ENCODE measurements at places on chromosomes 4 and X.

DNA sequence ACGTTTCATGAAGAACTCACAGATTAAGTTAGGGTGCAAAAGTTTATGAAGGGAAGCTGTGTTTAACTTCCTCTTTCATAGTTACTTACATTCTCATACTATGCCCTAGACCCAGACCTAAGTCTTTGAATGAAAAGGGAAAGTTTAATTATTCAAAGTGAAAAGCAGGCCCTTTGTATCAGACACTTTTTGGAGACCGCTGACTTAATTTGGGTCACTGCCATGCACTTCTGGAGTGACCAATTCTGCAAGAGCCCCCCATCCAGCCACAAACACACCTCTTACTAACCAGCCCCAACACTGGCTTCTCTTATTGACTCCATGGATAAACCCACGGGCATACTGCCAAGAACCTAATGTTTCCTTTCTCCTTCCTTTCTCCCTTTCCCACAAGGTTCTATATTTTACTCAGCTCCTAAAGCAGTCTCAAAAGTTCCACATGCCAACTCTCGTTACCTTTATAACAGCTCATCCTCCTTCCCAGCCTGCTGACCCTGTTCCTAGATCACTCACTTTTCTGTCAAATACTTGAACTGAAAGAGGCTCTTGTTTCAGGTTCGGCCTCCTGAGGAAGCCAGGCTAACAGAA is 34.5 kb downstream of the ABCE1 start:
- DNase-seq: no peak

GRCh38 chr4:143399113-143399949 is 62.7 kb downstream of the GAB1 start:
- DNase-seq: no peak

GRCh38 chr4:69760455-69760854 is at the start of gene SULT1B1:
Gene SULT1B1, minus strand, starts transcription at chr4:69760620. Its CDS starts 5,403 bp downstream, at chr4:69755217.
- no peak for DNase-seq

DNA sequence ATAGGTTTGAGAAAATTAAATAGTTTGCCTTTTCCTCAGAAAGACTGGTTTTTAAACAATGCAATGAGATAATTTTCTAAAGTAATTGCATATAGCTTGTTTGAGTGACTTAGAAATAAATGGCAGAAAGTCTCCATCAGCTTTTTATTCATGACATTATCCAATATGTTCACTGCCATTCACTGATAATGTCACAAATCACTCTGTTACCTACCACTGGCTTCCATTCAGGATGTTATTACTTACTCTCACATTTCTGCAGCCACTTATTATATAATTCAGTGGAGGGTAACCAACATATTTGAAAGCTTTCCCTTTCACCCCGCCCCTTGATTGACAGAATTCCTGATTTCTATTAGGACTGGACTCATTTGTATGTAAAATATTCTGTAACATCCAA is 1583.5 kb downstream of the PCDH18 start:
- no peak for DNase-seq

DNA sequence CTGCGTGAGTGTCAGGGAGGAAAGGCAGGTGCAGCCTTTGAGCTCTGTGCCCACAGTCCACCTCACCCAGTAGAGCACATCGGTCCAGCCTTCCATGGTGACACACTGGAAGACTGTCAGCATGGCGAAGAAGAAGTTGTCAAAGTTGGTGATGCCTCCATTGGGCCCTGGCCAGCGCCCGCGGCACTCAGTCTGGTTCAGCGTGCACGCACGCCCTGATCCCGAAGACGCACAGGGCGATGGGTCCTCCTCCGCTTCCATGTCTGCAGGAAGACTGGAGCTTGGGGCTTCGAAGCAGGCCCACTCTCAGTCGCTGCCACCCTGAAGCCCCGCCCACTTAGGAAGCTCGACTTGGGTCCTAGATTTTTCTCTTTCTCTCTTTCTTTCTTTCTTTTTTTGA is 5.0 kb downstream of the CACNA1F start:
- no peak for DNase-seq

DNA sequence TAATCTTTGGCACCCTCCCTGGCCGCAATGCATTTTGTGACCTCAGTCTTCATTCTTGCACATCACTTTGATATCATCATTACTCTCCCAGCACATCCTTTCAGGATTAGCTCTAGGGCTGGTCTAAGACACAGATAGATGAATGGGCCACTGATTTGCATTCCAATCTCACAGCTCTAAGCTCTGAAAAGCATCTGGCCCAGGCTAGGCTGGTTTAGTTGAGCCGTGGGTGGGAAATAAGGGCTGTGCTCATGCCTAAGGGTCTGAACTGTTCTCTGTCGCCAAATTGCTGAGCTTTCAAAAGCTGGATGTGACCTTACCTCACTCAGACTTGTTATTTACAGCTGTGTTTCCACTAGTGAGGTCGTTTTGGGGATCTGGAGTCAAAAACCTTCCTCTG is 30.0 kb upstream of the SLC9A7 start:
- no peak for DNase-seq

DNA sequence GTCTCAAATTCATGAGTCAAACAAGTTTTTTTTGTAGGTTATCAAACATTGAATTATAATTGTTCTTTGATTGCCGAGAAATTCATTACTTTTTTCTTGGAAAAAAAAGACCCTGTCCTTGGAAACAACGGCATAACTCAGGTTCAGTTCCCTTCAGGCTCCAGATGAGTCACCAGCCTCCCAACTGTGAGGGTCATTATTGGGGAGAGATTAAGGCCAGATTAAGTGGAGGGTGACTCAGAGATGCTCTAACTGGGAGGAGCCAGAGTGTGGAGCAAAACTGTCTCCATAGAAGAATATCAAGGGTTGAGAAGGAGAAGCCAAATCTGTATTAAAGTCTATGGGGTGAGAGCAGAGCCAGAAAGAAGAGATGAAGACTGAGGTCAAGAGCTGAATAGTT is 9.6 kb downstream of the ADGRG4 start:
- no peak for DNase-seq

GRCh38 chr4:68287704-68288392 is 42.4 kb upstream of the TMPRSS11B start:
- no peak for DNase-seq

DNA sequence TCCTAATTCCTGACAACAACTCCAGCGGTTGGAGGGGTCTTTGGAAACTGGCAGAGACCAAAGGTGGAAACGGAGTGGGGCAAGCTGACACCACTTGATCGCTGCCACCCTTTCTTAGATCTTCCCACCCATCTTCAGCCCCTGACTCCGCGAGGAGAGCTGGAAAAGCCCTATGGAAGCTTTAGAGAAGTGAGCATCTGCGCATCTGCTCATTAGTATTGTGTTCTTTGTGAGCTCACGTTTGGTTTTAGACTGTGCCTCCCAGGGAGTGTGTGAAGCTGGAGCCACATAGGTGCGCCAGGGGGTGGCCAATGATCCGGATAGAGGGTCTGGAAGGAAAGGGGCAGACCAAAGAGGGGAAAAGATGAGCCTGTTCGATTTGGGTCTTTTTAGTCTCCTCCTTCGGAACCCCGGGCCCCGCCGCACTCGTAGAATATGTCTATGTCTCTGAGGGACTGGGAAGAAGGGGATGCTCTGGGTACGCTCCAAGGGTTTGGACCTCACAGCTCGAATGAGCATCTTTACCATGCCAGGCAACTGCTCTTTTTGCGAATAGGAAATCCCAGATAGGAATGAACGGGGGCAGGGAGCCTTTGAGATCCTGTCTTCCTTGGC is 578 bp upstream of the DKK2 start:
- DNase-seq: no peak

DNA sequence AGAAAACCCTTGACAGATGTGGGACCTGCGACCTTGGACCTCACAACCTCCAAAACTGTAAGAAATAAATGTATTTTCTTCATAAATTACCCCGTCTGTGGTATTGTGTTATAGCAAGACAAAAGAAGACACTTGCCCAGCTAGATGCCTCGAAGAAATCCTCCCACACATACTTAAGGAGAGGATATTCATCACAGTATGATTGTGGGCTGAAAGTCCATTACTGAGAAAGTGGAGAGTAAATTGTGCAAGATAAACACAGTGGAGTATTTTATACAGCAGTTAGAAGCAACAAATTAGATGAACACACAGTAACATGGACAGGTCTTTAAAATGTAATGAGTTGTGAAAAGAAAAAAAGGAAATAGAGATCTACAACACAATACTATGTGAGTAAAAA is 25.8 kb upstream of the PLA2G12A start:
- no peak for DNase-seq

GRCh38 chr4:85776579-85776978 is 301.6 kb downstream of the ARHGAP24 start:
- DNase-seq: no peak

DNA sequence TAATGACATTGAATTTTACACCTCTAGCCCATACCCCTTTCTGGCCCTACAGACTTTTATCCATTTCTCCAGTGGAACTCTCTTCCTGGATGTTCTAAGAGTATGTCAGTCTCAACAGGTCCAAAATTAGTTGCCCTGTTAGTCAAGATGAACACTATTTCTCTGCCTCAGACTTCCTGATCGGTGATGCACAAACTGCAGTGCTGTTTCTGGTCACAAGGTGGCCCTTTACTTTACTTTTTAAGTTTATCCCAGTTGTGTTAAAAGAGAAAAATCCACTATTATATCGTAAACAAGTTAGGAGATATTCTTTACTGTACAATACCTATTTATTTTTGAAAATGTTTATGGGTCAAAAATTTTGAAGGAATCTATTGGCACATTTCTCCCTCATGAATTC is 13.1 kb downstream of the TCEAL7 start:
- DNase-seq: no peak

DNA sequence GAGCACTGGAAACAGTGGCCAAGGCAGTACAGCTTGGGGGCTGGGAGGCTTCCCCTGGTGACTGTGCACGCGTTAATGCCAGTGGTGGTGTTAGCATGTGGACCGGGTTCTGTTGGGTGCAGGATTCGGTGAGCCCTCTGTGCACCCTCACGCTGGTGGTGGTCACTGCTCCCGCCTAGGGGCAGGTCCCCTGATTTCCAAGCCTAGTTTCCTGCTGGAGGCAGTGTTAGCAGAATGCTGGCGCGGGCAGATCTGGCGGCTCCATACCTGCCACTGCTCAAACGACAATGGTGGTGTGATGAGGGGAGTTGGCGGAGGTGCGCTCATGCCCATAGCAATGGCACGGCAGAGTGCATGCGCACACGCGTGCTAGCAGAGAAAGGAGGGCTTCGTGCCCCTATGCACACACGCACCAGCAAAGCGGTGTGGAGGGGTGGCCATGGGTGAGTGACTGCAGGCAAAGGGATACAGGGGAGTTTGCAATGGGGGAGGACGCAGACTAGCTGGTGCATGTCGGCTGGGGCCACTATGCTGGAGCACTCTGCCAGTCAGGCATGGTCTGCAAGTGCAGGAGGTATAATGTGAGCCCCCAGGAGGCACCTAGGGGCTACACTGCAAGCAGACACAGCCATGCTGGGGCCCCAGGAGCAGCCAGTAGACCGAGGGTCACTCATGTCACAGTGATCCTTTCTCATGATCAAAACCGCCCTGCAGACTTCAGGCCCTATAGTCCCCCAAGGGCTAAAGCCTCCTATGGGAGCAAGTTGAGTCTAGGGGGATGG is 93.0 kb downstream of the MAGEE1 start:
- no peak for DNase-seq

- DNase-seq: no peak
Observed at GRCh38 chrX:109345856-109346255, 136.0 kb downstream of the GUCY2F start.

DNA sequence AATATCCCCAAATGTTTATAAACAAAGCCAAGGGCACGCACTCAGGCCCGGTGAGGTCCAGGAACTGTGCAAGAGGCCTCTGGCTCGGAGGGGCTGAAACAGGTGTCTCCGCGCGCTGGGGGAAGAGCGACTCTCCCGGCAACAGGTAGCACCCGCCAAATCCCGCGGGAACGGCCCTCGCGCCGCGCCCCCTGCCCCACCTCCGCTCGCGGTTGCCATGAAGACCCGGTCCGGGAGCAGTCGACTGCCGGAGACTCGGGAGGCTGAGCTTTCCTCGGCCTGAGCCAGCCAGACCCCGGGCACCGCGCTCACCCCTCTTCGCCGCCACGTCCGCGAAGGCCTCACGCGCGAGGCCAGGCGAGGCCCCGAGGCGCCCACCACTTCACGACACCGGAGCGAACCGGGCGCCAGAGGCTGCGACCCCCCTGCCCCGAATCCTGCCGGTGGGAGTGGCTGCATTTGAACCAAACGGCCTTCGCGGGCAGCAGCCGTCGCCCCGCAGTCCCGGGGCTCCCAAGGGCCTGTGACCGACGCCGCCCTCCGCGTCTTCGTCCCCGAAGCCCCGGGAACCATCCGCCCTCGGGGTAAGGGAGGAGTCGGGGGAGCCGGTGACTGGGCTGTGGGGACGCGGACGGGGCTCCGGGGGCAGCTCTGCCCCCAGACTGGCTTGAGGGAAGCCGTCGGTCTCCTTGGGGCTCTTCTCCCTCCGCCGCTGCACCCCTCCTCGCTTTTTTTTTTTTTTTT is at the start of gene NSUN7:
Gene NSUN7 (plus strand): TSS at position 239 of the 744 bp plus-strand sequence. CDS start 739 bp downstream, outside the sequence.
- DNase-seq: no peak

GRCh38 chr4:143623896-143624295 is 76.6 kb downstream of the FREM3 start:
- DNase-seq: no peak

DNA sequence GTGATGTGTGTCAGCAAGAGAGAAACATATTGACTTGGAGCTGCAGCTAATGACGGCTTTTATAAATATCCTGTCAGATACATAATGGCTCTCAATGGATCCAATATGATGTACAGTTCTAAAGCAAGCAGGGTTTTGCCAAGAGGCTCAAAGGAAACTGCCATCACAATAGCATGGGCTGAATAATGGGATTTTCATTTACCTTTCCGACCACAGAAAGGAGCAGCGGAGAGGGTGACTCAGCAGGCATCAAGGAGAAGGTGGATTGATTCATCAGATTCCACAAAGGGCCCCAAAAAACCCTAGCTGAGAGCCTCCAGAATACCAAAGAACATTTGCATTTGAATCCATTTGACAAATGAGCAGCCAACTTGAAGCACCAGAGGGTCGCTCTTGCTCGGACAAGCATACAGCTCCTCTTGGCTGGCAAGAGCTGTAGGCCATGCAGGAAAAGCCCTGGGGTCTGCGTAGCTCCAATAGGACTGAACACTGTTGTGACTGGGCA is 355.7 kb upstream of the NOCT start:
- DNase-seq: no peak

- DNase-seq: no peak
Observed at GRCh38 chr4:140346136-140346535, 27.3 kb upstream of the SCOC start.

- DNase-seq: no peak
Observed at GRCh38 chrX:100409610-100410590, at the start of gene PCDH19. Gene PCDH19, minus strand, starts transcription at chrX:100410273. Its CDS starts 1,676 bp downstream, at chrX:100408597.

DNA sequence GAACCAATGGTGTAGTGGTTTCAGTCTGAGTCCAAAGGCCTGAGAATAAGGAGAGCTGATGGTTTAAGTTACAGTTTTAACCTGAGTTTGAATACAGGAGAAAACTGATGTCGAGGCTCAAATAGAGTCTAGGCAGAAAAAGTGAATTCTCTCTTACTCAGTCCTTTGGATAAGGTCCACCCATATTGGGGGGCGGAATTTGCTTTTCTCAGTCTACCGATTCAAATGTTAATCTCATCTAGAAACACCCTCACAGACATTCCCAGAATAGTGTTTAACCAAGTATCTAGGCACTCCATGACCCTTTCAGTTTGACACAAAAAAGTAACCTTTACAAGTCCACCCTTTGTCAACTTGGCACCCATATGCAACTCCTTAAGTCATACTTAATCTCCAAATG is 216.0 kb downstream of the GRID2 start:
- no peak for DNase-seq
